ENCODE measurements at places on chromosomes 12 and 14. TPM values are rescaled to one million over a fixed set of nuclear protein-coding genes. Genes with fewer than 3 reads are reported as not detected.

Gene OAS1
- 24.2 TPM for total RNA-seq

- H3K4me3 ChIP-seq = no peak overlapping the region
- H3K27me3 ChIP-seq = no peaks in the 10 kb centered on the region
- H3K27ac ChIP-seq = no peak overlapping the region
- peaks cover 24% of the 10 kb centered on the region for H3K36me3 ChIP-seq
- H3K4me1 ChIP-seq = no peaks in the 10 kb centered on the region
Measured at GRCh38 chr12:124947561-124948398, 33.3 kb upstream of the UBC start.

DNA sequence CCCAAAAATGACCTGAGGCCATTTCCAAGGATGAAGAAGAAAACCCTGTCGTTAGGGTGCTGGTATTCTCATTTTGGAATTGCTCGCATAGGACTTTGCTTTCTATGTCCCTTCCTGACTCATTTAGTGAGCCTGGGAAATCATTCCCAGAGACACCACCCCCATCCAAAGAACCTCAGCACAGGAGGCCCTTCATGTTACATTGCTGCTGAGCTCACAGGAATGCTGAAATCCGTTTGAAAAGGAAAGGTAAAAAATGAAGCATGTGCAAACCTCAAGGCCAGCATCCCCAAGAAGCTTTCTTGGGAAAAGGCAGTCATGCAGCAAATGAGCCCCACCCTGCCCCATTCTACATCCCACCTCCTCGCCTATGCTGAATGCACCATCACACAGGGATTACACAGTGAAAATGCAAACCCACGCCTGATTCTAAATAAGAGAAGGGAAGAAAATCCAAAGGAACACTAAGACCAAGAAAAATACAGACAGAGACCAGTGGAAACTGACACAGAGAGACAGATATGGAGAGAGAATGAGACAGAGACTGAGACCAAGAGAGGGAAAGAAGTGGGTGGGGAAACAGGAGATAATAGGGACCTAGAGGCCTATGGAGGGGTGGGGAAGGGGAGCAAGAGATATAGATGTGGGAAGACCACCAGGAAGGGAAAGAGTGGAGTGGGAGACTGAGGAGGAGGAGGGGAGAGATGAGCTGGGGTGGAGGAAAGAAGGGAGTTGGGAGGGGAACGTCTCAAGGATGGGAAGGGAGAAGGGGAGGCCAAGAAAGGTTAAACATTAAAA is 33.5 kb downstream of the NIN start:
- no peak overlapping the region for H3K4me3 ChIP-seq
- peaks cover 29% of the 10 kb centered on the region for H3K4me1 ChIP-seq

DNA sequence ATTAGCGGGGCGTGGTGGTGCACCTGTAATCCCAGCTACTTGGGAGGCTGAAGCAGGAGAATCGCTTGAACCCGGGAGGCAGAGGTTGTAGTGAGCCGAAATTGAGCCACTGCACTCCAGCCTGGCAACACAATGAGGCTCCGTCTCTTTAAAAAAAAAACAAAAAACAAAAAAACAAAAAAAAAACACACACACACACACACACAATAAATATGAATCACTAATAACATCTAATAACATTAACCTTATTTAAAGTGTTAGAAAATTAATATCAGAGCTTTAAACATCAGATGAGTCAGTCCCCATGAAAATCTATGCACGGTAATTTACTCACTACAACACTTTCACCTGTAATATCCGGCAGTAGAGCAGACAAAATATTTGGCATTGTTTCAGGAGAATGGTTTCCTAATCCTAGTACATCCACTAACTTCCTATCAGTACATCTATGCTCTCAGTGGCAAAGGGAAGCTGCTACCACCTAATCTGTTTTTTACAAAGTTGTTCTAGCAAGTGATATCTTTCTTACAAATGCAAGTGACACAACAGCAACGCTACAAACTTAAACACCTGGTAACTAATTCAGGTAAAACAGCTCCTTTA is 36.2 kb downstream of the MED13L start:
- H3K4me1 ChIP-seq = peaks cover 51% of the 10 kb centered on the region
- peaks cover 4% of the 10 kb centered on the region for H3K36me3 ChIP-seq
- H3K27me3 ChIP-seq = no peaks in the 10 kb centered on the region
- DNase-seq = no peak
- H3K27ac ChIP-seq = no peak overlapping the region

DNA sequence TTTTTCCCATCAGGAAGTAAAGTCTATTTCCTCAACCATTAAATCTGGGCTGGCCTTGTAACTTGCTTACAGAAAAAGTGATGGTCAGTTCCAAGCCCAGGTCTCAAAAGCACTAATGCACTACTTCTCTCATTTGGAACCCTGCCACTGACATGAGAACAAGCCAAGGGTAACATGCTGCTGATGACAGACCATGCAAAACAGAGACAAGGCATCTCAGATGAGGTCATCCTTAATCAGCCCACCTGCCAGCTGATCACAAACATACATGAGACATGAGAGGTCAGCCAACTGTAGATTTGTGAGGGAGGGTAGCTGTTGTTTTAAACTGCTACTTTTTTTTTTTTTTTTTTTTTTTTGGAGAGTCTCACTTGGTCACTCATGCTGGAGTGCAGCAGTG is 16.2 kb downstream of the TWF1 start:
- H3K36me3 ChIP-seq = peaks cover 19% of the 10 kb centered on the region
- DNase-seq = no peak
- H3K4me1 ChIP-seq = no peaks in the 10 kb centered on the region
- H3K27ac ChIP-seq = no peak overlapping the region

DNA sequence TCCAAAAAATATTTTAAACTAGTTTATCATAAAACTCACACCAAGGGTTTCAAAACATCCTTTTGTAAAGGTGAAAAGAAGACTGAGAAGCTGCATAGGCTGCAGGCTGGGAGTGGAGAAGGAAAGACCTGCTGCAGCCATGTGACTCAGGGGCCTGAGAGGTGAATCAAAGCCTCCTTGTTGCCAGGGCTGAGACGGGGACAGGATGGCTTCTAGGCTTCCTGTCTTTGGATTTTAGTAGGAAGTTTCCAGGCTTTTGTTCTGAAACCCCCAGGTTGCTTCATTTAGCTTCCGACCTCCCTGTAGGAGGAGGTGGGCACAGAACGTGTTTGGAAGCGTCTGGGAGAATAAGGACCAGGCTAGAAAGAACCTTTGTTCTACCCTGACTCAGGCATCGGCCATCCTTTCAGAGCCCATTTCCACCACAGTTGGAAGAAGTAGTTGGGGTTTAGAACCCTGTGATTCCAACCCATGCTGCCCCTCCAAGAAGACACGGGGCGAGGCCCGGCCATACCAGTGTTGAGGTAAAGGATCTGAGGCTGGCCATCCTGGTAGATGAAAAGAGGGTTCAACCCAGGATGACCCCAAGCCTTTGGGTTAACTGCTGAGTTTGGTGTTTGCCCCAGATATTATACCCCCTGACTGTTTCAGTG is 122.4 kb downstream of the SLC25A47 start:
- no peaks in the 10 kb centered on the region for H3K36me3 ChIP-seq
- no peak overlapping the region for H3K4me3 ChIP-seq
- H3K27me3 ChIP-seq = no peaks in the 10 kb centered on the region
- H3K4me1 ChIP-seq = peaks cover 14% of the 10 kb centered on the region

Gene FGD6
- 0.86 TPM for total RNA-seq

Gene NGB
- not detected for total RNA-seq

- no peaks in the 10 kb centered on the region for H3K27me3 ChIP-seq
- no peak overlapping the region for H3K27ac ChIP-seq
- H3K4me1 ChIP-seq = no peaks in the 10 kb centered on the region
- no peak for DNase-seq
- no peak overlapping the region for H3K4me3 ChIP-seq
- no peaks in the 10 kb centered on the region for H3K36me3 ChIP-seq
Measured at GRCh38 chr14:33070475-33070874, 131.8 kb downstream of the NPAS3 start.

DNA sequence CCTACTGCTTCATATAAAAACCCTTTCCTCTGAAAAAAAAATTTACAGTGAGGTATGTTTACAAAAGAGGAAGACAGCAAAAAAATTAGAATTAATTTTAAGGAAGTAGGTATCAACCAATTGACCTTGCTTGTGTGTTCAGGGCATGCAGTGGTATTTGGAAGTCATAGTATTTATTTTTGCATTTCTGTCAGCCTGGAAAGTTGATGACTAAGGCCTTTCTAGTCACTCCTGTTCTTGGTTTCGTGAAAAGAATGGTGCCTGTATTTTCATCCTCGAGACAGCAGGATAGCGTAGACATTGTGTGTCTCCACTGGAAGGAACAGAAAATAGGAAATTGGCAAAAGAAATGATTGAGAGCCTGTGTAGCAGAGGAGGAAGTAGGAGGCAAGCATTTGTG is 24.5 kb downstream of the SLC16A7 start:
- H3K4me3 ChIP-seq = no peak overlapping the region
- H3K27me3 ChIP-seq = no peaks in the 10 kb centered on the region
- no peak overlapping the region for H3K27ac ChIP-seq

DNA sequence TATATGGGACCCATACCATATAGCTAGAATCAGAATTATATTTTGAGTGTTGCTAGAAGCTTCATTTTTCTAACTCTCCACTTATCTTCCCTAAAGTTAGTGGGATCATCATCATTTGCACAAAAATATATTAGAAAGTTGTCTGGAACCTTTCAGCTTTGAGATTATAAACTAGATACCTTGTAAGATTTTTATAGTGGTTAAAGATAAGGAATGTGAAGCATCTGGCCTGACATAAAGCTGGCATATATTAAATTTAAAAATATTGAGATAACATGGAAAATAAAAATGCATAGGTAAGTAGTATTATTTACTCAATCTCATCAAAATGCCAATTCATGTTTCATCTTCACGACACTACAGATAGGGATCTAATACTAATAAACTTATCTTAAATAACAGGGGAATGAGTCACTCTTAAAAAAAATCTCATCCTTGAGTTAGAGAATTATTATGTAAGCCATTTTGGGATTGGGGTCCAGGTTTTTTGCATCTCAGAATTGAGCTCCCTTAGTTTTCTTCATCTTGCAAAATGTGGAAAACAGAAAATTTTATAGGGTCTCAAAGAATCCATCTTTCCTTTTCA is 318.5 kb downstream of the KCNC2 start:
- no peak overlapping the region for H3K27ac ChIP-seq
- H3K27me3 ChIP-seq = no peaks in the 10 kb centered on the region
- no peak overlapping the region for H3K4me3 ChIP-seq
- peaks cover 10% of the 10 kb centered on the region for H3K4me1 ChIP-seq
- no peaks in the 10 kb centered on the region for H3K36me3 ChIP-seq
- no peak for DNase-seq

DNA sequence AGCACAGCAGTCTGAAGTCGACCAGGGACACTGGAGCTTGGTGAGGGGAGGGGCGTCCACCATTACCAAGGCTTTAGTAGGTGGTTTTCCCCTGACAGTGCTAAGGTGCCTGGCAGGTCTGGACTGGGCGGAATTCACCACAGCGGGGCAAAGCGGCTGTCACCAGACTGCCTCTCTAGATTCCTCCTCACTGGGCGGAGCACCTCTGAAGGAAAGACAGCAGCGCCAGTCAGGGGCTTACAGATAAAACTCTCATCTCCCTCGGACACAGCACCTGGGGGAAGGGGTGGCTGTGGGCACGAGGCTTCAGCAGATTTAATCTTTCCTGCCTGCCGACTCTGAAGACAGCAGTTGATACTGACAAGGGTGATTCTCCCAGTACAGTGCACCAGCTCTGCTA is 39.1 kb downstream of the DDHD1 start:
- no peak for DNase-seq
- H3K36me3 ChIP-seq = peaks cover 34% of the 10 kb centered on the region
- no peak overlapping the region for H3K27ac ChIP-seq
- no peaks in the 10 kb centered on the region for H3K27me3 ChIP-seq
- peaks cover 54% of the 10 kb centered on the region for H3K4me1 ChIP-seq

Gene PUS7L
- 25.4 TPM for total RNA-seq

- no peak overlapping the region for H3K4me3 ChIP-seq
- H3K36me3 ChIP-seq = no peaks in the 10 kb centered on the region
- no peak for DNase-seq
- peaks cover 7% of the 10 kb centered on the region for H3K27me3 ChIP-seq
- H3K27ac ChIP-seq = no peak overlapping the region
- no peaks in the 10 kb centered on the region for H3K4me1 ChIP-seq
Measured at GRCh38 chr12:112590281-112590680, 171.5 kb downstream of the PTPN11 start.

- H3K4me3 ChIP-seq = no peak overlapping the region
- no peak for DNase-seq
- H3K27me3 ChIP-seq = peaks cover 5% of the 10 kb centered on the region
- H3K36me3 ChIP-seq = peaks cover 2% of the 10 kb centered on the region
- no peak overlapping the region for H3K27ac ChIP-seq
Measured at GRCh38 chr12:94516985-94517384, 57.3 kb upstream of the CEP83 start.

Gene KERA
- total RNA-seq = not detected

GRCh38 chr12:10018386-10018785 is 8.0 kb downstream of the CLEC12B start:
- H3K4me1 ChIP-seq = no peaks in the 10 kb centered on the region
- no peak overlapping the region for H3K4me3 ChIP-seq
- no peak for DNase-seq
- H3K36me3 ChIP-seq = no peaks in the 10 kb centered on the region

Gene FSCB
- not detected for total RNA-seq

Gene GNB3
- total RNA-seq = 1.6 TPM

- no peaks in the 10 kb centered on the region for H3K27me3 ChIP-seq
- no peak for DNase-seq
- H3K36me3 ChIP-seq = peaks cover 15% of the 10 kb centered on the region
- H3K27ac ChIP-seq = no peak overlapping the region
- no peak overlapping the region for H3K4me3 ChIP-seq
Measured at GRCh38 chr12:89472508-89472907, 52.1 kb downstream of the GALNT4 start.

DNA sequence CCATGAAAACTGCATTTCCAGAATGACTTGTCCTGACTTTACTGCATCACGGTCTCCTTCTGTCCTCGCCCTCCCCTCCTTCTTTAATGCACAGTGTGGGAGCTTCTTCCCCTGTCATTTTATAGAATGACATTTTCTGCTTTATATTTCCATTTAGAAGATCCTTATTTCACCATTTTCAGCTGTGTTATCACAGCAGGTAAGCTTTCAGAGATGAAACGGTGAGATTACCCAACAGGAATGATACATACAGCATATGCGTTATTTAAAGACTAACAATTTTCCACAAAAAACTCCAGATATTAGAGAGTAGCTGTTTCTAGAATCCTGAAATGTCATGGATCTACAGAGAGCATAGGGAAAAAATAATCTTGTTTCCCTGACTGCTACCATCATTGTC is 27.3 kb upstream of the PZP start:
- peaks cover 6% of the 10 kb centered on the region for H3K4me1 ChIP-seq
- DNase-seq = no peak
- peaks cover 7% of the 10 kb centered on the region for H3K27me3 ChIP-seq
- no peaks in the 10 kb centered on the region for H3K36me3 ChIP-seq
- H3K27ac ChIP-seq = no peak overlapping the region

Gene C14orf39
- total RNA-seq = not detected

GRCh38 chr12:130764073-130764472 is 48.0 kb upstream of the RIMBP2 start:
- no peaks in the 10 kb centered on the region for H3K36me3 ChIP-seq
- no peak for DNase-seq
- peaks cover 8% of the 10 kb centered on the region for H3K27me3 ChIP-seq
- H3K4me3 ChIP-seq = no peak overlapping the region

Gene VIPAS39
- 18.7 TPM for total RNA-seq

Measured in activated T-helper 1 cell treated with anti-CD3 and anti-CD28 coated beads, Interleukin-12 subunit alpha, Interleukin-12 subunit beta, Interleukin-2, Interleukin-4 antibody, amounts not matched to agents 30 ng/mL and 10 ng/mL and 1 ng/mL, durations not matched to agents 14 hours and 24 hours and 36 hours (primary cell).